ENCODE measurements at places on chromosomes 6 and 20.

DNA sequence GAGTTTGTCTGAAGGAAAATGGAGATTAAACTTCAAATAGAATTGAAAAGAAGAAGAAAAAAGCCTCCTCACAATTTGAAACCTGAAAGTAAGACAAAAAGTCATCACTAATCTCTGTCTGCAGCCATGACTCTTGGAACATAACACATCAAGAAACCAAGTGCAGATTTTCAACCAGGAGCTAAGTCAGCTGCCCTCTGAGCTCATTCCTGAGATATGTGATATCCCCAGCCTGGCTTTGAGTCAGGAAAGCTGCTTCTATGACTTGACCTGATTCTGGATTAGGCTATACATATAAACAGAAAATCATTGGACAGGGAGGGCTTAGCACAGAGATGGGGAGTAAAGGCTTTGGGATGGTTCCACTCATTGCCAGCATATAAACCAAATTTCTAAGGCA, 891.4 kb downstream of the TFAP2A start:
- DNase-seq: no peak

DNA sequence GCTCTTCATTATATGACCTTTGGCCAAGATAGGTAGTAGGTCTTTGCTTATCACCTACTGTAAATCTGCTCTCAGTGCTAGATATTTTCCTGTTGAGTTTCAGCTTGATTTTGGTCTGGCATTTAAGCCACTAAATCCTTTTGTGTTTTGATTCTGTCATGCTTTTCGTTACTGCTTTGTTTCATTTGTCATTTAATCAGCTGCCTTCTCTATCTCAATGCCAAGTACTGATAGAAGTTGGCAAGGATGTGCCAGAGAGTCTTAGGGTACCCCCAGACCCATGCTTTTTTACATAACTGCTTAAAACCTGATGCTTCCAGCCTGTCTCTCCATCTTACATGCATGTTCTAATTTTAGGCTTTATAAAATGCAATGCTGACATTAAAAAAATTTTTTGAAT, 300.1 kb upstream of the SASH1 start:
- no peak for DNase-seq

- DNase-seq: no peak
Measured at GRCh38 chr6:11586117-11586516, 48.6 kb downstream of the TMEM170B start.

DNA sequence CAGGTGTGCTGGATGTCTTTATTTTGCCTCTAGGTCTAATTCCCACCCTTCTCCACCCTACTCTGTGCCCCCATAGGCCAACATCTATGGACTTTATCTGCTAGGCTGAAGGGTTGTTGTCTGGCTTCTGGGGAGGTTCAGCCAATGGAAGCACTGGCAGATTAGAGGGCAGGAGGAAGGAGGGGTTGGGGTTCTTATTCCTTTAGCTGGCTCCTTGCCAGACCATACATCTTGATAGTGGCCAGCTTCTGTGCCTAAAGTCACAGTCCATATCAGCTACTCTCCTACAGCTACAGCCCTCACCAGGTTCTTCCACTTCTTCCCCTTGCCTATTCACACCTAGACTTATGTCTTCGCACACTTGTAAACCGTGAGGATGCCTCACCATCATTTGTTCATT, 41.1 kb downstream of the ROS1 start:
- no peak for DNase-seq
